Right lobe of liver (tissue), 6 donors: ENCODE measurements at places on chromosomes 5 and 9. TPM values are rescaled to one million over a fixed set of nuclear protein-coding genes. Genes with fewer than 3 reads are reported as not detected.

Gene NAIP
- total RNA-seq: 5.8 TPM

Gene INSYN2B
- total RNA-seq: not detected

Gene EIF4EBP3
- 10.7 TPM for total RNA-seq

Gene NDFIP1
- 50.4 TPM for total RNA-seq

GRCh38 chr5:24401773-24402172 lies 243.0 kb downstream of the CDH10 start:
- DNase-seq: no peak
- no peaks in the 10 kb centered on the region for H3K4me1 ChIP-seq
- no peak overlapping the region for H3K4me3 ChIP-seq
- no peaks in the 10 kb centered on the region for H3K36me3 ChIP-seq
- H3K27ac ChIP-seq: no peak overlapping the region

DNA sequence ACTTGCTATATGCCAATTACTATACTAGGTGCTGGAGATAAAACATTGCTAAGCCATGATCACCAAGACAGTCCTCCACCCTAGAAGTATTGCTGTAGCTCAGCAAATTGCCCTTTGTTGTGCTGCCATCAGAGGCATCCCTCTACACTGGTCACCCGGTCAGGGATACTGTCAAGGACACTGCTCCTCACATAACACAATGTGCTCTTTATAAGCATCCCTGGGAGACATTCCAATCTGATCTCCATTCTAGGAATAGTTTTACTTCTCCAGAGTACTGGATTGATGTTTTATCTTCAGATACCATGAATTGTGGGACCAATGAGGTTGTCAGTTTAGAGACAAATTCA lies 10.4 kb upstream of the DNAJA1 start:
- H3K36me3 ChIP-seq: no peaks in the 10 kb centered on the region
- H3K27ac ChIP-seq: no peak overlapping the region
- DNase-seq: no peak

DNA sequence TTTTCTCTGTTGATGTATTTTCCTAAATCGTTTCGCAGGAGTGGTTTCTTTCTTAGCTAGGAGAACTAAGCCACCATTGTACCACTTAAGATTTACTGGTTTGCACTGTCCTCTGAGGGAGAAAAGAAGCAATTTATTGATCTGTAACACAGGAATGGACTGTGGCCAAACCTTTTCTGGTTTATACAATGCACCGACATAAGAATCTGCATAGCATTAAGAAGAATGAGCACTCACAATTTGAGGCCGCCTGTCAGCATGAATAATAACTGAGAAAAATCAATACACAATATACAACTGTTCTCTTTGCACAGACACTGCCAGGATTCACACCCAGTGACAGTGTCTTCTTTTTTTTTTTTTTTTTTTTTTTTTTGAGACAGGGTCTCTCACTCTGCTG lies 168.6 kb upstream of the DMRT1 start:
- DNase-seq: no peak
- H3K27me3 ChIP-seq: no peaks in the 10 kb centered on the region
- H3K36me3 ChIP-seq: no peaks in the 10 kb centered on the region
- H3K4me1 ChIP-seq: peaks cover 14% of the 10 kb centered on the region
- no peak overlapping the region for H3K4me3 ChIP-seq

DNA sequence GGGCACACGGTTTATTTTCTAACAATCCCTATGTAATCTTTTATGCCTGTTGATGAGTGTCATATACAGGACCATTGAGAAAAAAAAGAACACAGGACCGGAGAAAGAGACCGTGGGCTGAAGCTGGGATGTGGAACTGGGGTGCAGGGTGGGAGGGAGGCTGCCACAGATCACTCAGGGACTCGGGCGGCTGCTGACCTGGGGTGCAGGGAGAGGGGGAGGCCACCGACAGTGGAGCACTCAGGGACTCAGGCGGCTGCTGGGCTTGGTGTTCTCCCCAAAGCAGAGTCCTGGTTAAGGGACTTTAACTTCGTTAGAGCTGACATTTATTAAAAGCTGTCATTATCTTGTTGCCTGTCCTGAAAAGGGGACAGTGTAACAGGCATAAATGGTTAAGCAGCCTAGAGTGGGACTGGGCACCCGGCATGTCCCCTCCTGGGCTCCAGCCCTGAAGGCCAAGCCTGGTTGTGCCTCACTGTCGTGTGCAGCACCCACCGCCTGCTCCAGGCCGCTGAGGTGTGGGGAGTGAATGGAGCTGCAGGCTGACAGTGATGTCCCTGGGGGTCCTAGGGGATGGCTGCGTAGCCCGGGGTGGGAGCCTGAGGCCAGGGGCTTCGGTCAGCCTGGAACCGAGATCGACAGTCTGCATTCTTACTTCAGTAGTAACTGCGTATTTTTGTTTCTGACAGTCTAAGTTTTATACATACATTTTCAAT lies 14.0 kb downstream of the NDUFS6 start:
- no peaks in the 10 kb centered on the region for H3K4me1 ChIP-seq
- no peak for DNase-seq
- H3K36me3 ChIP-seq: peaks cover 4% of the 10 kb centered on the region
- H3K27me3 ChIP-seq: no peaks in the 10 kb centered on the region

- no peak overlapping the region for H3K4me3 ChIP-seq
- no peak overlapping the region for H3K27ac ChIP-seq
- no peak for DNase-seq
- H3K27me3 ChIP-seq: no peaks in the 10 kb centered on the region
- no peaks in the 10 kb centered on the region for H3K36me3 ChIP-seq
Measured at GRCh38 chr5:110823571-110823970, 84.8 kb downstream of the SLC25A46 start.

DNA sequence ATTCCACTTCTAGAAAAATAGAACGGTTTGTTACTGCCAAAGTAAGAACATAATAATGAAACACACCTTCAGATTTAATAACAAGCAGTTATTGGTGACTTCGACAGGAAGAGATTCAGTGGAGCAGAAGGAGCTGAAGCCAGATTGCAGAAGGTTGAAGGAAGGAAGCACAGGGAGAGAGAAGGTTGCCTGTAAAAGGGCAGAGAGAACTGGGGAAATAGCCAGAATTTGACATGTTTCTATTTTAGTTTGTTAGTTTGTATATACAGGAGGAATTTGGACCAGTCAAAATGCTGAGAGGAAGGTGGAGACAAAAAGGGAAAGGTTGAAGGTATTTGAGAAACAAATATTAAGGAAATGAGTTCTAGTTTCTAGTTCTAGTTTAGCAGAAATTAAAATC lies 269.2 kb upstream of the ELAVL2 start:
- H3K4me3 ChIP-seq: no peak overlapping the region
- no peaks in the 10 kb centered on the region for H3K4me1 ChIP-seq
- no peaks in the 10 kb centered on the region for H3K27me3 ChIP-seq
- no peak for DNase-seq
- H3K36me3 ChIP-seq: no peaks in the 10 kb centered on the region

- H3K36me3 ChIP-seq: no peaks in the 10 kb centered on the region
- no peak for DNase-seq
- H3K4me1 ChIP-seq: no peaks in the 10 kb centered on the region
Measured at GRCh38 chr5:124102486-124102885, 590.5 kb downstream of the CSNK1G3 start.

DNA sequence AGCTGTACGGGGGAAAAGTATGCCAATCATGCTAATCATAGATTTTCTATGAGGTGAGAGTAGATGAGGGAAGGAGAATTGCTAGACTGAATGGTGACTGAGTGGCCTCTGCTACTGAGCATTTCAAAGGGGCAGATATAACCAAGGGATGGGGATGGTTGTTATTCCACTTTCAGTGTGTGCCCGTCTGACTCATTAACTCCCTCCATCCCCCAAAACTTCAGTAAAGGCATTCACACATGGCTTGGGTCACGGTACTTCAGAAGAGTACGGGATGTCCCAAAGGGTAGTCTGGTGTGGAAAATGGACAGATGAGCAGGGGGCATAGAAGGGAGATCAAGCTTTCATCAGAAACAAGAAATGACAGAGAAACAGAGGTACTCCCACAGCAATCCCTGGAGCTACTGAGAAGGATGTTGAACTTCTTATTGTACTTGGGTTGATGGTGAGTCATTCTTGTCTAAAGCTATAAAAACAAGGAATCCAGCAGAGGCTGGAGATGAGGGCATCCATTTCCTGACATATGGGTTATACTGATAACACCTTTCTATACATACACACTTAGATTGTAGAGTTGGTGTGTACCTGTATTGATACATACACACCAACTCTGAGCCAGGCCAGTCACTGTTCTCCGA lies 8.9 kb upstream of the TLE4 start:
- no peaks in the 10 kb centered on the region for H3K36me3 ChIP-seq
- no peak for DNase-seq
- H3K4me3 ChIP-seq: no peak overlapping the region
- no peak overlapping the region for H3K27ac ChIP-seq

DNA sequence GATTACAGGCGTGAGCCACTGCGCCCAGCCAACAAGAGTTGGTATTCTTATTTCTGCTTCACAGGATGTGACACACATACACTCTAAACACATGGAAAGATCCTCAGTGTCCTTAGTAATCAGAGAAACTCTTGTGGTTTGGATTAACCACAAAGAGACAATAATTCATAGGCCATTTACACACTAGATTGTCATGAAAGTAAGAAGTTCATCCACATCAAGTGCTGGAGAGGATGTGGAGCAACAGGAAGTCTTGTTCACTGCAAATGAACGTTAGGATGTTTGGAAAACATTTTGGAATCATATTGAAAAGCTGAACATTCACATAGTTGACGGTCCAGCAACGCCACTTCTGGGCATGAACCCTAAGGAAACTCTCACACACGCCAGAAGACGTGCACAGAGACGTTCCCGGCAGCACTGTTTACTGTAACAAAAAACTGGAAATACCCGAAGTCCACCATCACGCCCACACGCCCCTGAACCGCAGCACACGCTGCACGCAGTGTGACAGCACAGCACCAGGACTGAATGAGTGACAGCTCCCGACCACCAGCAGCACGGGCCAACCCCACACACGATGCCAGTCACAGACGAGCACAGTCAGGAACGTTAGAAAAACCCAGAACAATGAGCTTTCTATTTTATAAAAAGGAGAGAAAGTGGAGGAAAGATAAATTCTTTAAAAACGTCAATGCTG lies 87.6 kb downstream of the COL23A1 start:
- H3K27ac ChIP-seq: no peak overlapping the region
- no peak overlapping the region for H3K4me3 ChIP-seq
- no peaks in the 10 kb centered on the region for H3K4me1 ChIP-seq
- H3K27me3 ChIP-seq: no peaks in the 10 kb centered on the region

- H3K36me3 ChIP-seq: no peaks in the 10 kb centered on the region
- no peak overlapping the region for H3K4me3 ChIP-seq
- no peaks in the 10 kb centered on the region for H3K4me1 ChIP-seq
- DNase-seq: no peak
- H3K27me3 ChIP-seq: no peaks in the 10 kb centered on the region
- H3K27ac ChIP-seq: no peak overlapping the region
Measured at GRCh38 chr9:103798620-103799019, 295.5 kb upstream of the SMC2 start.

- H3K27ac ChIP-seq: no peak overlapping the region
- H3K36me3 ChIP-seq: no peaks in the 10 kb centered on the region
- no peak overlapping the region for H3K4me3 ChIP-seq
- no peak for DNase-seq
Measured at GRCh38 chr5:157460921-157461792, 1.1 kb downstream of the NIPAL4 start.

DNA sequence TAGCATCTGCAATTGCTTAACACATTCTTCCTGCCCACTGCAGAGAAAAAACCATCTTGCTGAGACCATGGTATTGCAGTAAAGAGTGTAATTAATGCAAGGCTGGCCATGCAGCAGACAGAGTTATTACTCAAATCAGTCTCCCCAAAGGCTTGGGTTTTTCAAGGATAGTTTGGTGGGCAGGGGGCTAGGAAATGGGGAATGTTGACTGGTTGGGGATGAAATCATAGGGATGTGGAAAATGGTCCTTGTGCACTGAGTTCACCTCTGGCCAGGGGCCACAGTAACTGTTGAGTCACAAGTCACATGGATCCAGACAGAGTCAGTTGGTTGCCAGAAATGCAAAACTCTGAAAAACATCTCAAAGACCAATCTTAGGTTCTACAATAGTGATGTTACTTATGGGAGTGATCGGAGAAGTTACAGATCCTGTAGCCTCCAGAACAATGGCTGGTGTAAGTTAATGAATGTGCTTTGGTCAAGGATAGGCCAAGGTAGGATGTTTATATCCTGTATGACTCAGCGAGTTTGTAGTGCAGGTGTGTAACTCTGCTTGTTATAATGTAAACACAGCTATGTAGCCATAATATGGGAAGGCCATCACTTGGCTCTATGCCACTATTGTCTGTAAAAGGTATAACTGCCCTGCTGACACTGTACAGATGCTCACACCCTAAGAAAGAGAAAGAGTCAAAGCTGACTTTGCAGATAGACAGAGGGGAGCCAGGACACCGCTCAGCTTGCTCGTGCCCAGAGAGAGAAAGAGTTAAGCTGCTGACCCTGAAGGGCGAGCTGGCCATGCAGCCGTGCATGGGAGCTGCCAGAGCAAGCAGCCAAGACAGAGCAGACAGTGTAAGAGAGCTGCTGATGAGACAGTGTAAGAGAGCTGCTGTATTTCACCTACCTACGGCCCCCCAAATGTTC lies 27.2 kb downstream of the C9orf152 start:
- DNase-seq: no peak
- H3K4me3 ChIP-seq: no peak overlapping the region
- no peak overlapping the region for H3K27ac ChIP-seq
- H3K4me1 ChIP-seq: no peaks in the 10 kb centered on the region
- H3K36me3 ChIP-seq: no peaks in the 10 kb centered on the region
